ENCODE measurements at places on chromosomes 16 and 17.

- no peak for DNase-seq
Measured at GRCh38 chr17:43021741-43022512, at the start of gene VAT1. TSS of gene VAT1 (minus strand) at chr17:43022385. CDS start at chr17:43022322, 63 bp downstream.

DNA sequence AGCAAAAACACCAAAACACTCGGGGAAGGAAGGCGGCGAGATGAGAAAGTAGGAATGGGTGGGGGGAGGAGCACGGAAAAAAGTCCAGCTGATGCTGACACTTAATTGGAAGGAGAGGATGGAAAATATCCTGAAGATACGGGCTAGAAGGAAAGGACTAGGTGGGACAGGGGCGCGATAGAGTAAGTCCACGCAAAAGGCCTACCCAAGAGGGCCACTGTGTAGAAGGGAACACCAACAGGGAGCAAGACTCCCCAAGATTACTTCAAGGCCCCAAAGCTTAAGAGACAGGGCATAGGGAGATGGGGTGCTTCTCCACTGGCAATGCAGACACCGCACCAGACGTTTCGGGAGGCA lies 736 bp downstream of the APPBP2 start:
- DNase-seq, result no peak

DNA sequence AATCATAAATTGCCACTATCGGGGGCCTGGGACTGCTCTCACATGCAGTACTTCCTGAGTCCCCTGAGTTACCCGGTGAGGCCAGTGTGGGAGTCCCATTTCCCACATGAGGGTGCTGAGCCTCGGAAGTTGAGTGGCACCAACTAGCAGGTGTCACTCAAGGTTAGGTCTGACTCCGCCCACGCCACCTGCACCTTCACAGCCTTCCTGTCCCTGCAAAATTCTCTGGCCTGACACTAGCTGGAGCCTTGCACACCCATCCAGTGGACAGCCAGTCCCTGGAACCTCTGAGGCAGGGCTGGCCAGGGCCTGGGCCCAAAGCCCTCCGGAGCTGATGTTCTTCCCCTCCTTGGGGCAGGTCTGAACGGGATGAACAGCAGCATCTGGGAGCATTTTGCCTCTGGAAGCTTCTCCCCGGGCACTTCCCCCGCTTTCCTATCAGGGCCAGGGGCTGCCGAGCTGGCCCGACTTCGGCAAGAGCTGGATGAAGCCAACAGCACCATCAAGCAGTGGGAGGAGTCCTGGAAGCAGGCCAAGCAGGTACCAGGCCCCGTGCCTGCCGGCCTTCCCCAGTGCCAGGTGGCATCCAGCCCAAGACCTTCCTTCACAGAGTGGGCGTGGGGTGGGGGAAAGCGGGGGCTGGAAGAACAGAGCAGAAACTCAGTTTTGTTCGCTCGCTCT lies 21.9 kb downstream of the UNC13D start:
- DNase-seq, result no peak

GRCh38 chr16:17277981-17278381 lies 192.8 kb downstream of the XYLT1 start:
- no peak for DNase-seq

GRCh38 chr16:74896389-74897370 lies 88.2 kb downstream of the WDR59 start:
- no peak for DNase-seq

DNA sequence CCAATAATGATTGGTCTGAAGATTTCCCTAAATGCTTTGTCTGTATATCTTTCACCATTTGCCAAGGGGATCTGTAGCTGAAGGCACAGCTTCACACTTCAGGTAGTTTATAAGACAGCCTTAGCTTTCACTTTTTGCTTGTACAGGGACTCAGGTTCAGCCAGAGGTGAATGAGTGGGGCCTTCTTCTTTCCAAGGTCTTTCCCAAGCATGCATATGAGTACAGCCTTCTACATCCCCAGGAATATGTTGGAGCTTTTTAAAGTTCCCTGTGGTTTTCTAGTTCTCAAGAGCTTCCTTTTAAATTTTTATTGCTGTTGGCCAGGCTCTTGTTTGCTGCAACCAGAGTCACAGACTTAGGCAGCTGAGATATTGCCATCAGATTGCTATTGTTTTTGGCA lies 17.9 kb upstream of the SPDYE4 start:
- DNase-seq, result no peak

GRCh38 chr16:63283721-63284120 lies 1247.5 kb upstream of the CDH8 start:
- DNase-seq, result no peak

DNA sequence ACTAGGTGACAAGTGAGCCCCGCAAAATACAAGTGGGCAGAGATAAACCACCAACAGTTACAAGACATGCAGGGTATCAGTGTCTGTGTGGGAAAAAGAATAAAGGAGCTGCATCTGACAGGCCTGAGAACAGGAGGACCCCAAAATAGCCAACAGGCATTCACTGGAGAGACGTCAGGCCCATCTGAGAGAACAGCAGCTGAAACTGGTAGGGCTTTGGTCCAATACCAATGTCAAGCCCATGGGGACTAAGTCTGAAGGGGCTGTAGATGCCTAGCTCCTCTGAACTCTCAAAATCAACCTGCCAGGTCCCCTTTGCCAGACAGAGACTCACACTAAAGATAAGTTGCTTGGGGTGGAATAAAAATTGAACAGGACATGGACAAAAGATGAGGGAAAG lies 30.5 kb upstream of the TANC2 start:
- DNase-seq, result no peak

DNA sequence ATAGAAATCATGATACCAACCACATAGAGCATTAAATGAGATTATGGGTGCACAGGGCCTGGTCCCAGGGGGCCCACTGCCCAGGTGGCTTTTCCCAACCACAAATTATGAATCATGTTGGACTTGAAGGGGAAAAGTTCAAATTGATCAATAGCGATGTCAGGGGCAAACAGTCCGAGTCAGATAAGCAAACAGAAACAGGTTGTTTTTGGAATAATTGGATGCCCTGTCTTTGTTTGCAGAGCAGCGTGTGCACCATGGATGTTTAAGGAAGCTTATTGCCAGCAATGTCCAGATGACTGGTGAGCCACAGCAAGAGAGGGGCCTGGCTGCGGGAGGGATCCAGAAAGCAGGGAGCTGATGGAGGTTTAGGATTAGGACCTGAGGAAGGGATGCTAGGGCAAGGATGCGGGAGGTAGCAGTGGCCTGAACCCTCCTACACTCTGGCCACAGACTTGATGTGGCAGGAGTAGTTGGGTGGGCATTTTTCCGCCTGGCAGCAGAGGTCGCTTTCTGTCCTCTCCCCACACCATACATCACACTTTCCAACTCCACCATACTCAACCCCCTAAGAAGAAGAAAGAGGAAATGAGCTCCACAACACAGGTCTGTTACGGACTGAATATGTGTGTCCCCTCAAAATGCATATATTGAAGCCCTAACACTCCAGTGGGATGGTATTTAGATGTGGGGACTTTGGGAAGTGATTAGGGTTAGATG lies 266.4 kb upstream of the RPL38 start:
- no peak for DNase-seq

DNA sequence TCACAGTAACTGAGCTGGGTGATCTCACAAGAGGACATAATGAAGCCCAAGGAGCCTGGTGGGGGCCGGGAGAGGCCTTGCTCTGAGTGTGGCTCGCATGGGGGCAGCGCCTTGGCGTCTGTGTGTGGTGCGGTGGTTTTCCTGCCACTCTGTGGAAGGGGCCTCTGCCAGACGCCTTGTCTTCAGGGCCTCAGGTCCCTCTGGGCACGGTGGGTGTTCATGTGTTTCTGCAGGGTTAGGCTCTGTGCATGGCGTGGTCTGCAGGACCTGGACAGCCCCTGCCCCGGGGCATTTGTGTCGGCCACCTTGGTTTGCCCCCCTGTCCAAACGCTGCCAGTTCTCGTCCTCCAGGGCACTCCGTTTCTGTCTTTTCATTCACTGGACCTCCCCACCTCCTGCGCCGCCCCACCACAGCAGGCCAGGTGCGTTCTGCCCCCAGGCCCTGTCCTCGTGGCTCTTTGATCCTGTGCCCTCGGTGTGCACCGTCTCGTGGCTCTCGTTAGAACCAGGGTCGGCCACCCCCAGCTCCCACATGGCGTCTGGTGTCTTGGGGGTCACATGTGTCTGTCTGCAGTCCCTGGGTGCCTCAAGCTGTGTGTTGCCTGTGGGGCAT lies 43.7 kb upstream of the ZNF750 start:
- no peak for DNase-seq

GRCh38 chr16:89822188-89823086 lies 5.8 kb upstream of the SPIRE2 start:
- DNase-seq, result no peak

GRCh38 chr17:65518256-65518655 lies 43.2 kb downstream of the AXIN2 start:
- no peak for DNase-seq

- DNase-seq, result no peak
Measured at GRCh38 chr16:58773870-58774269, 39.8 kb upstream of the GOT2 start.

DNA sequence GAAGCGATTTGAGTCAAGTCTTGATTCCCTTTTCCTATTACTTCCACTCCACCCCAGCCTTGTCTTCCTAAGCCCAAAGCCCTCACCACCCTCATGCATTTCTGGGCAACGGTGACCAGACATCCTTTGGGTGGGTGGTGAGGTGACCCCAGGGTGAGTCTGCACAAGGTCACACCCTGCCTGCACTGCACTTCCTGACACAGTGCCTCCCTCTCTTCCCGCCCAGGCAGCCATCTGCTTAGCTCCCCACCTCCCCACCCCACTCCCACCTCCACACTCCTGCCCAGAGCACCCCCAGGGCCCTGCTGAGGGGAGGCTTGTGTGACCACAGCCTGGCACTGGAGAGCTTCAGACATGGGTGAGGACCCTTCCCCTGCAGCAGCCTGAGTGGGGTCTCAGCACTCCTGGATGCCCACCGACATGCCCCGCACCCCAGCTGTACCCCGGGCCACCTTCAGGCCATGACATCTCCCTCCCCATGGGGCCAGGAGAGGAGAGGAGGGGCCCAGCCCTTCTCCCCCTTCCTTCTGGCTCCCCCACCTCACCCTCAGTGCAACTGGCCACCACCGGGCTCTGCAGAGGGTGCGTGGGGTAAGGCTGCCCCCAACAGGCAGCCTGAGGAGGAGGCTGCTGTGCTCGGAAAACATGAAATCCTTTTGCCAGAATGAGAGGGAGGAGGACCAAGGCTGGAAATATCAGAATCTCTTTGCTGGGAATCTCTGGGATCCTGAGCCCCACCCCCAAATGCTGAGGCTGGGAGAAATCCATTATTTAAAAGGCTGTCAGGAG lies 68.6 kb downstream of the CCT6B start:
- DNase-seq, result no peak

- no peak for DNase-seq
Measured at GRCh38 chr17:78800132-78800931, 18.3 kb upstream of the CYTH1 start.

DNA sequence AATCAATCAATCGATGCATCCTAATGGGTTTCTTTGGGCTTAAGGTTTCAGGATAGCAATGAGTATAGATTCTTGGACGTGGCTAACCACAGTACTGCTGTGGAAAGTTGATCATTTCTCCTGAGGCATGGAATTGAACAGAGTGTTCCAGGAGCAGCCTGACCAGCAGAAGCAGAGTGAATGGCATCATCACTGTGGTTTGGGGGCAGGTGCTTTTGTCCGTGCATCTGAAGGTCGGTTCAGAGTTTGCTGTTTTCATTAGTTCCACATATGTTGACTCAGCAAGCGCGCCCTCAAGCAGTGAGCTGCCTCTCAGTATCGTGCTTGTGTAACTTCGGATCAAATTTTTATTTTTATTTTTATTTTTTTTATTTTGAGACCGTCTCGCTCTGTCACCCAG lies 24.9 kb downstream of the KIAA0513 start:
- DNase-seq, result no peak

- no peak for DNase-seq
Measured at GRCh38 chr17:8464941-8465340, 29.3 kb downstream of the NDEL1 start.

DNA sequence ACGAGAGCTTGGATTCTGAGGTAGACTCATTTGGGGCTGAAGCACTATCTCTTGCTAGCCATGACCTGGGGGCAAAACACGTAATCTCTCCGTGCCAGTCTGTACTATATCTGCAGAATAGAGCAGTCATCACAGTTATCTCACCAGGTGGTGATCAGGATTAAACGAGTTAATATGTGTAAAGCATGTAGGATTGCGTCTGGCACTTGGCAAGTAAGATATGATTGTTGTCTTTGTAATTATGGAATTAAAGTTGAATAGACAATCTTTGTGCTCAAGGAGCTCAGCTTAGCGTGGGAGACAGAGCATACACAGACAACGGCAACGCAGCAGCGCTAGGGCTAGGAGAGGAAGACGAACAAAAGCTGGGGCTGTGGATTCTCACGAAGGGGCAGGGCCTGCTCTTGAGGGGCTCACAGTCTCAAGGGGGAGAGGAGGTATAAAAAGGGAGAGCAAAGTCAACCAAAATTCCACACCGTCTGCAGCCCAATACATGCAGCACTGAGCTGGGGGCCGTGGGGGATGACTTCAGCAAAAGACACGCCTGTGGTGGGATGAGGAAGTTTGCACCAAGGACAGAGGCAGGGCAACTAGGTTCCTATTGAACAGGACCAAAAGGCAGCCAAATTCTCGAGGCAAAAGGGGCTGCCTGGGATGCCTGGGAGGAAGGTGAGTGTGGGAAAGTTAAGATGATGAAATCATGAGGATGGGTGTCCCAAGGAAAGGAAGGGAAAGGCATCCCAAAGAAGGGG lies 68.6 kb downstream of the SDK2 start:
- no peak for DNase-seq

GRCh38 chr16:9695152-9695551 lies 487.1 kb downstream of the GRIN2A start:
- no peak for DNase-seq

DNA sequence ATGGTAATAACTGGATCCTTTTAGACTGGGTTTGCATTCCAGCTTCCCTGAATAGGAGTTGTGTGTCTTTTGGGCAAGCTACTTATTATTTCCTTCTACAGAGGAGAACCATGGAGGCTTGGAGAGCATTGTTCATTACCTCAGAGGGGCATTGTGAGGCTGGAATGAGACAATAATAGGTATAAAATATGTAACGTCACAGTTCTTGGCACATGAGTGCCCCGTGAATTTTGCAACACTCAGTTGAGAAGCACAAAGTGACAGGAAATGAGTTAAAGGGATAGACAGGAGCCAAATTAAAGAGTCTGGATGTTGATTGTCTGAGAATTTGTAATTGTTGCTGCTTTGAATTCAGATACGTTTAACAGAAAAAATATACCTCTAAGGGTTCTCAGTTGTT lies 92.2 kb downstream of the CDH8 start:
- DNase-seq, result no peak

DNA sequence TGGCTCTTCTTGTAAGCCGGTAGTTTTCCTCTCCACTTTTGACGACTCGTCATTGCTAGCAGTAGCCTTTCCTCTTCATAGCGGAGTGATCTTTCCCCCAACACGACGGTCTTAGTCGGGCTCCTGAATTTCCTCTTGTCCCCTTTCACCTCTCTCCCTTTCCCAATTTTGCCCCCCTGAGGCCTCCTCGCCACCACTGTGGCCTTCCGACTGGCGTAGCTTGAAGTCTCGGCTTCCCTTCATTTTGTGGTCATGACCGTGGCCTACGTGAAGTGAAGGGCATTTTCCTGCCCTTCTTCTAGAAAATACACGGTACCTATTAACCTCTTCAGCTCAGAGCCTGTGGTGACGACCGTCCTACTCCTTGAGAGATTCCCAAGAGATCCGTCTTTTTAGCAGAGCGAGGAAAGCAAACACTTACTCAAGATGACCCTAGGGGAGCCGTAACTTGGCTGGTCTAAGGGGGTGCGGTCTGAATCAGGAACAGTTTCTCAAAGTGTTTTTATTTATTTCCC lies 787 bp downstream of the PRKAR1A start:
- no peak for DNase-seq

Data from NCI-H1417 treated with DMSO at 0.1 percent for 48 hours (cell line).